NCI-H526 treated with DMSO at 0.1 percent for 48 hours (cell line): ENCODE measurements at places on chromosomes 2 and 18.

DNA sequence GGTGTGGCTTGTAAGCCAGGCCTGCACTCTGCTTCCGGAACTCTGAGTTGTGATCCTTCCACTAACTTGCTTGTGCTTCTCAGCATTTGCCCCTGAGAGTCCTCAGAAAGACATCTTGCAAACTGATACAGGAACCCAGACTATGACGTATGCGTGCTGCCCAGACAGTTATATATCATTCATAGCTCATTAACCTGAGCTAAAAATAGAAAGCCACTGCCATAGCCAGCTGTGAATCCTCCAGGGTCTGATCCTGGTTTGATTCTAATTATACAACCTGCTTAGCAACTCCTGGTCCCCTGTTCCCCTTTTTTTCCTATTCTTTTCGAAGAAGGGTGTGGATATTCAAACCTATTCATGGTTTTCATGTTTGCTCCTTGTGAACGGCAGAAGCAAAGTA lies 63.7 kb downstream of the MARCHF4 start:
- DNase-seq = peak; percentile 47

GRCh38 chr2:241728627-241729026 lies 5.8 kb upstream of the D2HGDH start:
- DNase-seq = no peak

- DNase-seq = no peak
Measured at GRCh38 chr18:47773931-47774330, 156.5 kb downstream of the SMAD2 start.

- DNase-seq = no peak
Measured at GRCh38 chr18:41814651-41815050, 140.4 kb upstream of the PIK3C3 start.

DNA sequence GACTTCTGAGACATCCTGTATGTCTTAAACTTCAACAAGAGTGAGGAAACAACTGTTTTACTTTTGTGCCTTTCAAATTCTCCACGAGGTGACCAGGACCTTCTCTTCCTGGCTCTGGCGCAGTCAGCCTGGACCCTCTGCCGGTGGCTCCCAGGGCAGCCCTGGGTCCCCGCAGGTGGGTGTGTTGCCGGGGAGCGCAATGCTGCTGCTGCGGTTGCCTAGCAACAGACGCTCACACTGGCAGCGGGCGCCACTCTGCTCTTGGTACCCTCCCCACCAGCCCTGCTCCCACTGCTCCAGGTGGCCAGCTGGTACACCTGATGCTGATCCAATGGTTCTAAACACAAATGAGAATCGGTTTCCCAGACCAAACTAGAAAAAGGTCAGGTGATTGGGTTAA lies 58.7 kb downstream of the GNAL start:
- no peak for DNase-seq

- DNase-seq = no peak
Measured at GRCh38 chr2:194483041-194483440, 1174.0 kb upstream of the SLC39A10 start.

DNA sequence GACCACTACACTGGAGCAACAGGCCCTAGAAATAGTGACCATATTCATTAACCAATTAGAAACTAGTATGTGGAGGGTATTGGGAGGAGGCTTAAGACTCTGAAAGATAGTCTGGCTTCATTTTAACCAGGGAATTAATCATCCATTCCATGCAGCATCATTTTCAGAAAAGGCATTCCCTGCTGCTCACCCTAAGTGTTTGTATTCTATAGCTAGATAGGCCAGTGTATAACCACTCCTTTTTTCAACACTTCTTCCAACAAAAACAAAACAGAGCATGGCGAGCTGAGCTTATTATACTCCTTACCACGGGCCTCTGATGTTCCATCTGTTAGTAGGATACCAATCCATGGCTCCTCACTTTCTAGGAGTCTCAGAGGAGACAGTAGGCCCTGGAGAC lies 112.0 kb upstream of the PKDCC start:
- no peak for DNase-seq

DNA sequence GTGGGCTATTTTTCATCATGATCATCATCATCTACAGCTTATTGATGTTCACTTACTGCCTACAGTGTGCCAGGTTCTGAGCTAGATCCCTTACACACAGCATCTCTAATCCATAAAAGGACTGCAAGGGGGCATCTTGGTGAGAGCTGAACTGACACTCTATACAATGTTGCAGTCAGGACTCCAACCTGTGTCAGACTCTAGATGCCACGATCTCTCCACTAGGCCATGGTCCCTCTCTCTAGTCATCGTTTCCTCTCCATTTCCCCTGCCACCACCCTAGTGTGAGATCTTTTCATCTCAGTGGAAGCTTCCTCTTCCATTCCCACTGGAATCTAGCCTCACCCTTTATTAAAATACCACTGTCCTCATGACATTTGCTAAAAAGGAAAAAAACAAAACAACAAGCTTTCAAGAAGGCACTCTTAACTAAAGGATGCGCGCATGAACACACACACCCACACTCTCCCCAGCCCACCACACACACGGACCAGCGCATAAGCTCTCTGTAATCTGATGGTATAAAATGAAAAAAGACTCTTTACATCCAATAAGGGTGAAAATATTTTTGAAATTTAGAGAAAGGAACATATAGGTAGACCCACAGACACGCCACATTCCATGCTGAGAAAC lies 93.4 kb upstream of the THOC1 start:
- DNase-seq = no peak

DNA sequence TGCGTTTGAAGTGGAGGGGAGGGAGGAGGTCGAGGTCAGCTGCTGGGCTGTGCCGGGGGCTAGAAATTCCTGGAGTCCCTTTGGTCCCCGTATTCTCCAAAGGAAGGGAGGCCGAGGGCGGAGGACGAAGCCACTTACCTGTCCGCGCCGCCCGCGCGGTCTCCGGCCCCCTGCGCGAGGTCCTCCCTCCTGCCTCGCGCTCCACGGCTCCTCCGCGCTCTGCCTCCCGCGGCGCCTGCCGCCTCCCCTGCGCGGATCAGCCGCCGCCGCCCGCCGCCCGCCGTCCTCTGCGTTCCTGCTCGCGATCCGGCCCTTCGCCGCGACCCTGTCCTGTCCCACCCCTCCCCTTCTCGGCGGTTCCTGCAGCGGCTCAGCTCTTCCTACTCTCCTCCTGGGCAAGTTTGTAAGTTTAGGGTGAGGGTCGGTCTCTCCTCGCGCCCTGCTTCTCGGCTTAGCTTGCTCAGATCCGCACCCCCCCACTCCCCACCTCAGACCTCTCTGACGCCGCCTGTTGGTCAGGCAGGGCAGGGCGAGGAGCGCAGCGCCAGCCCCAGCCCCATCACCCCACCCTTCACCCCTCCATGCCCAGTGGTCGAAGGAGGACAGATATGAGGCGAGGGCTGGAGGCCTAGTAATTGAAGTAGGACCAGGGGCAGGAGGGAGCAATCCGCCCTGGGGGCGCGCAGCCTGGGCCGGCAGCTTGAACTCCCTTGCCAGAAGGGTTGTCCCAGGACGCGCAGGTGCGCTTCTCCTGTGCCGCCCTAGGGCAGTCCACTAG lies 9.7 kb upstream of the SKOR2 start:
- DNase-seq = no peak

DNA sequence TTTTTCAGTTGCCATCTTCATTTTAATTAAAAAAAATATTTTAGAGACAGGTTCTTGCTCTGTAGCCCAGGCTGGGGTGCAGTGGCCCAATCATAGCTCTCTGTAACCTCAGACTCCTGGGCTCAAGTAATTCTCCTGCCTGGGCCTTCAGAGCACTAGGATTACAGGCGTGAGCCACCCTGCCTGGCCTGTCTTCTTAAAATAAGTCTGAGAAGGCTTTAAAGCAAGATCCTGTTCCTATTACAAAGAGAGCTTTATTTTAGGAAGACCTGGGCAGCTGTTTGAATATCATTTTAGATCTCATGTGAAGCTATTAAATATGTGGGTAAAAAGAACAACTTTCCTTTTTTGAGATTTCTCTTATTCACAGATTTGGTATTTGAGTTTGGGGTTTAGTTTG lies 1.5 kb downstream of the FAM228A start:
- no peak for DNase-seq

GRCh38 chr2:155026651-155027174 lies 328.2 kb downstream of the KCNJ3 start:
- no peak for DNase-seq

DNA sequence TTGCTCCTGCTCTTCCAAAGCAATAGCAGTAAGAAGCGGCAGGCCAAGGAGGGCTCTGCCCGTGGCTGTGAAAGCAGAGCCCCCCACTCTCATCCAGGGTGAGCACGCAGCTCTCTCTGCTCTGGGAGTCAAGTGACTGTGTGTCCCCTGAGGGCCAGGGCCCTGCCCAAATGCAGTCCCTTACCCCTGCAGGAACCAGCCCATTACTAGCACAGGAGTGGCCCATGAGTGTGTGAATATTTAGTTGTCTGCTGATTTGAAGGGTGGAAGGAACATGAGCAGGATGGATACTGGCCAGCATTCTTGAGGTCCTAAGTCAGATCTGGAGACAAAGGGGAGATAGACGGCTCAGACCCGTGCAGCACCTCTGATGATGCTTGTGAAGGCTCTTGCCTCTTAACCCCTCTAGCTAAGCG lies 69.7 kb upstream of the FOSL2 start:
- no peak for DNase-seq

- DNase-seq = no peak
Measured at GRCh38 chr2:121907928-121908327, 152.5 kb downstream of the TSN start.

DNA sequence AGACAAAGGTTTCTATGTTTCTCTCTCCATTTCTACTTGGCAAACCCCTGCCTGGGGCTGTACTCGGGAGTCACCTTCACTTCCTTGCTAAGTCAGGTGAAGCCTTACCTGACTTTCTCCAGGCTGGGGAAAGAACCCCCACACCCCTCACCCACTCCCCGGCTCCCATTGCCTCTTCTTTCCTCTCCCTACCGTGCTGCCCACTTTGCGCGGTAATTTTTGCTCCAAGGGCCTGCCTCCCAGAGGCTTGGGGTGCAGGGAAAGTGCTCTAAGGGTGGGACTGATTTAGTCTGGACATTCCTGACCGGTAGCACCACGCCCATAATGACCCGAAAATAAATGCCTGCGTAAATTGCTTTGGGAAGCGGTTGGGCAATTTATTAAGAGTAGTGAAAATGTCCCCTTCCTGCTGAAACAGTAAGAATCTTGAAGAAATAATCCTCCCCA lies 49.1 kb upstream of the ATP6V1B1 start:
- DNase-seq = no peak

DNA sequence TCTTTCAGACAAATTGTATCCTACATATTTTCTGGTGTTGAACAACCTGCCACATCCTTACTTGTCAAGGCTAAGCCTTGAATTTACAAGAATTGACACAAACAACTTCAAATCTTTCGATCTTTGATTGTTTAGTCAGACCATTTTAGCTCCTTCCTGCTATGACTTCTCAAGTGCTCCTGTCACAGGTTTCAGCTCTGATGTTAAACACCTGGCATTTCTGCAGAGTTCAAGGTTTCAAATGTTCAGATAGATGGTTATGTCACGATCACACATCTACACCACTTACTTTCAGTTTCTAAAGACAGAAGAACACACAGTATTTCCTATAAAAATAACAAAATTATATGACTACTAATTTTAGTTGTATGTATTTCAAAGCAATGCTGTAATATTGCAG lies 84.0 kb downstream of the RND3 start:
- DNase-seq = no peak

- DNase-seq = no peak
Measured at GRCh38 chr2:181785691-181786344, 105.5 kb upstream of the NEUROD1 start.

GRCh38 chr2:86044045-86044444 lies 61.6 kb downstream of the POLR1A start:
- DNase-seq = no peak

DNA sequence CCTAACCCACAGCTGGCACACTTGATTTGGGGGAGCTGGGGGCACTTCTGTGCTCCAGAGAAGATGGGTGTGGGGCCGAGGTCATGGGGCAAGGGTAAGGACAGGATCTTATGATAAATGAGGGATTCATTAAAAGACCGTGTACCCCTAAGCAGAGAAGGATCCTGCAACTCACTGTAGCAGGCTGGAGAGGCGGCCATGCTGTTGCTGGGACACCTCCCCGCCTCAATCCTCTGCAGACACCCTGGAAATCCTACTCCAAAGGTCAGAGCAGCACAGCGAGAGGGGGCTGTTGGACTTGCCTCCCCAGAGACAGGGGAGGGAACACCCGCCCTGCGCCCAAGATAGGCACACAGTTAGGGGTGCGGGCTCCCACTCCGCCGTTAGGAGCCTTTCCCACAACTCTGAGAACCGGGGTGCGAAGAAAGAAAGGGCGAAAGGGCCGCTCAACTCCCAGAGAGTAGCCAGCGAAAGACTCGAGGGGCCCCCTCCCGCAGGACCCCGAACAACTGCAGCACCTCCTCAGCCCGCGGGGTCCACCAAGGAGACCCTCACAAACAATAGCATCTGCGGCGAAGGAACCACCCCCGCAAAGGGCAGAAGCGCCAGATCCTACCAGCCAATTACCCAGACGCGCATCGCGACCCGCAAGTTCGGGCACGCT lies 1.4 kb downstream of the PARD6G start:
- DNase-seq = no peak

DNA sequence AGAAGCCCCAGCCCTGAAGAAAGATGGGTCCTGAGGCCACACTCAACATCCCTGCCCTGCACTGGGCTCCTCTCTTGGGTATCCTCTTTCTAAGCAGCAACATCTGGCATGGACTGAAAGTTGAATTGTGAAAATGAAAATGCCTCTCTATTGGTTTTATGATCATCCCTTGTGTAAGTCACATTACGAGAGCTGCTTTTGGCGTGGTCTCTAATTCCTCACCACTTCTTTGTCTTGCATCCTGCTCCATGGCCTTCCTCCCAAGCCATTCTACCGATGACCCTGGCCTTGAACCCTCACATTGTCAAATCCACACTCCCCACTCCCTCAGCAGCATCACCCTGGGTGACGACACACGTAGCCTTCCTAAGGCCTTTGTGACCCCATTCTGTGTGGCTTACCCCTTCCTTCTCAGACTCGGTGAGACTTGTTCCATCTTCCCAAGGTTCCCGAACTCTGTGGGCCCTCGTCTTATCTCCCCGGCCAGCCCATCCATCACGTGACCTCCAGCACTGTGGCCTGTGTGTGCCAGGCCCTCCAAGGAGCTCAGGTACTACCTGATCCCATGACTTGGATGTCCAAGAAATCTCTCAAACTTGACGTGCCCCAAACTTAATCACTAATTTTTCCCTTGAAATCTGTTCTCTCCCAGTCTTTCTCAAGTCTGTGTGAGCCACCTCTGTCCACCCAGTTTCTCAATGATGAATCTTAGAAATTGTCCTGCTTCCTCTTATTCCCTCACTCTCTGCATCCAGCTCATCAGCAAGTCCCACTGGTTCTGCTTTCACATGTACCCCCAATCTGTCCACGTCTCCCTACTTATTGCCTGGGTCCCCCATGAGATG lies 194.7 kb upstream of the HS6ST1 start:
- DNase-seq = no peak

DNA sequence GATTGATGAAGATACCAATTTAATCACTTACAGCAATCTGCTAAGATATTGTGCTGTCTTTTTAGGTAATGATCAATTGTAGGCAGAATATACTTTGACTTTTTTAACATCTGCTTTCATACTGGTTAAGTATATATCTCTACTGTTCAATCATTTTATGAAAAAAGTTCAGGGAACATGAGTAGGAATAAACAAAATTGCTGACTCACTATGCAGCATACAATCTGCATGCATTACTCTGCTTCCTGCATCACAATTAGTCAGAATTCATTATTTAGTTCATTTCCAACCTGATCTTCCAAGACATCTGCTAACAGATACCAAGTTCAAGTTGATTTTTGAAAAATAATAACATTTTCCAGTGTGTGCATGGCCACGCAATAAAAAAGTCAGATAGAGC lies 1430.4 kb upstream of the LRRTM1 start:
- no peak for DNase-seq
